Upper lobe of left lung (tissue), 6 donors: ENCODE measurements at places on chromosomes 2 and 18. TPM values are rescaled to one million over a fixed set of nuclear protein-coding genes. Genes with fewer than 3 reads are reported as not detected.
A peak's percentile ranks its signal among the peaks of the same experiment; 100 is the strongest.

SKA1 gene
- 1.5 TPM for total RNA-seq

HSBP1L1 gene
- total RNA-seq = 35.0 TPM

NT5DC4 gene
- total RNA-seq = 0.55 TPM

PRKAG3 gene
- total RNA-seq = not detected

BOLL gene
- total RNA-seq = not detected

GALR1 gene
- not detected for total RNA-seq

GPR39 gene
- total RNA-seq = 23.6 TPM

ANKRD62 gene
- not detected for total RNA-seq

ITGA4 gene
- 13.9 TPM for total RNA-seq

AGXT gene
- not detected for total RNA-seq

GKN2 gene
- 83.7 TPM for total RNA-seq

- no peaks in the 10 kb centered on the region for H3K36me3 ChIP-seq
- no peak overlapping the region for H3K27ac ChIP-seq
- no peak for DNase-seq
- H3K4me1 ChIP-seq = no peaks in the 10 kb centered on the region
These were observed 43.6 kb downstream of the ZNF521 start for GRCh38 chr18:25308381-25308780.

- H3K36me3 ChIP-seq = no peaks in the 10 kb centered on the region
- no peaks in the 10 kb centered on the region for H3K4me1 ChIP-seq
- no peak overlapping the region for H3K4me3 ChIP-seq
- no peaks in the 10 kb centered on the region for H3K27me3 ChIP-seq
- no peak overlapping the region for H3K27ac ChIP-seq
- no peak for DNase-seq
These were observed 34.1 kb upstream of the GRB14 start for GRCh38 chr2:164655336-164655735.

GRCh38 chr18:38019292-38019691 is 453.7 kb upstream of the CELF4 start:
- no peak overlapping the region for H3K27ac ChIP-seq
- no peak overlapping the region for H3K4me3 ChIP-seq
- H3K27me3 ChIP-seq = no peaks in the 10 kb centered on the region

GRCh38 chr2:209422191-209422754 is 1.6 kb upstream of the MAP2 start:
- no peaks in the 10 kb centered on the region for H3K4me1 ChIP-seq
- no peak for DNase-seq
- no peak overlapping the region for H3K4me3 ChIP-seq
- H3K36me3 ChIP-seq = no peaks in the 10 kb centered on the region
- H3K27ac ChIP-seq = no peak overlapping the region

DNA sequence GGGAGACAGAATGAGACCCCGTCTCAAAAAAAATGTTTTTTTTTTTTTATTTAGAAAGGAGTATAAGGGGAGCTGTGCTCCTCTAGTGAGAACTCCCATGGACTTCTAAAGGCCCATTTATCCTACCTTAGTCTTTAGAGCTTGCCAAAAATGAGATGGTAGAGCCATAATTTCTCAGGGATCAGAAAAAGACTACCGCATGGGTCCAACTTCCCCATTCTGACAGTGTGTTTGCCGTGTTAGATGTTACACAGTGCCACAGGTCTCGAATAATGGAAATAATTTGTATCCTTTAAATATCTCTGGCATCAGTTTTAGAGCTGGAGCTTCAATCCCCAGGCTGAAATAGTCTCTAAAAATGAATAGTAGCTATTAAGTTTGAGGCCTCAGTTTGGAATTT is 6.0 kb upstream of the SLC39A10 start:
- no peaks in the 10 kb centered on the region for H3K27me3 ChIP-seq
- H3K36me3 ChIP-seq = no peaks in the 10 kb centered on the region
- H3K4me3 ChIP-seq = no peak overlapping the region
- no peak overlapping the region for H3K27ac ChIP-seq

DNA sequence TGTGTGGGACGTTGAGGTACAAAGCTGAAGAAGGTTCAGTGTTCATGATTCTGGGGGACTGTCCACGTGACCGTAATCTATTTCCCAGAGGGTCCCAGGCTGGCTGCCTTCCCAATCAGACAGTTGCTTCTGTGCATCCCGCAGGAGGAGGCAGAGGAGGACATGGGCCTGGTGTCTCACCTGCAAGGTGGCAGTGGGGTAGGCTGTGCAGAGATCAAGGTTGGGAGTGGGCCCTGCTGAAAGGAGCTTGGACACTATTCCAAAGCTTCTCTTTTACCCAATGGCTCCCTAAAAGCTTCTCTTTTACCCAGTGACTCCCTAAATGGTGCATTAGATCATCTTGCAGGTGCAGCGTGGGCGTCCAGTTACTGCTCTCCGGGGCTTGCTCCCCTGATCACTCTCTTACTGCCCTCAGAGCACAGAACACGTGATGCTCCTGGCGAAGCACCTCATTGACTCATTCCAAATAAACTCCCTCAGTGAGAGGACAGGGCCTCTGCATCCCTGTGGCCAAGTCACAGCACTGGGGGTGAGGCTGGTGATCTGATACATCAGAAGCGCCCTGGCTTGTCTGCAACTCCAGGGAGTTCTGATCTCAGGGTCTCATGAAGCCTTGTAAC is 41.5 kb downstream of the RNF144A start:
- no peaks in the 10 kb centered on the region for H3K36me3 ChIP-seq
- H3K27me3 ChIP-seq = no peaks in the 10 kb centered on the region
- no peak overlapping the region for H3K27ac ChIP-seq
- H3K4me1 ChIP-seq = peaks cover 39% of the 10 kb centered on the region

- no peaks in the 10 kb centered on the region for H3K4me1 ChIP-seq
- H3K4me3 ChIP-seq = no peak overlapping the region
- no peak for DNase-seq
These were observed 266.4 kb upstream of the DLGAP1 start for GRCh38 chr18:4721545-4721944.

DNA sequence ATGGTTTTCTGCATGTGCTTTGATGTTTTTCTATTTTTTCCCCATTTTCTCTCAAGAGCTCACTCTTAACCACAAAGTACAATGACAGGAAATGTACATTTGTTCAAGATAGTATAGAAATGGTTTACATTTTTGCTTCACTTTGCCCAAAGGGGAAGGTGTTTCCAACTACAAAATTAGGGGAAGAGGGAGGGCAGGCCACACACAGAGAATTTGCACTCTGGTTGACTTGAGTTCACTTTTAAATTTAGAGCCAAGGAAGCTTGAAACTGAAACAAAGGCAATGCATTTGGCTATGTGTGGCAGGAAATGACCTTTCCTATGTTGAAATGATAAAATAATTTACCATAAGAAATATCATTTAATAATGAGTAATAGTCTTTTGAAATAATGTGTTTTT is 19.1 kb upstream of the VIT start:
- H3K36me3 ChIP-seq = no peaks in the 10 kb centered on the region
- no peaks in the 10 kb centered on the region for H3K4me1 ChIP-seq
- no peak overlapping the region for H3K4me3 ChIP-seq
- no peaks in the 10 kb centered on the region for H3K27me3 ChIP-seq
- DNase-seq = no peak

- H3K27me3 ChIP-seq = no peaks in the 10 kb centered on the region
- H3K36me3 ChIP-seq = peaks cover 3% of the 10 kb centered on the region
- no peaks in the 10 kb centered on the region for H3K4me1 ChIP-seq
These were observed 53.3 kb downstream of the ZNF236 start for GRCh38 chr18:76875390-76876325.

DNA sequence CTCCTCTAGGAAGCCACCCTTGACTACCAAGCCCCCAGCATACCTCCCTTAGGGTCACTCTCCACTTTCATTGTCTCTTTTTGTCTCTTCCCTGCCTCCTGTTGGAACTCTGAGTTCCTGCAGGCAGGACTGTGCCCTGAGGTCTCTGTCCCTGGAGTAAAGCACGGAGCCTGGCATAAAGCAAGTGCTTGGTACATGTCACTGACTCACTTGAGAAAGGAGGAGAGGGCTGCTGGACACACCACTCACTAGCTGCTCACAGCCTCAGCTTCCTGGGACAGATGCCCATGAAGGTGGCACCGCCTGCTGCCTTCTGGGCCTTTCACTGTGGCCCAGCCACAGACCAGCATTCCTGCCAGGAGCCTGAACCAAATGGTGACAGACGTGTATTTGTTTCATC is 64.4 kb downstream of the RPIA start:
- peak; percentile 8 for DNase-seq
- H3K27me3 ChIP-seq = no peaks in the 10 kb centered on the region
- no peaks in the 10 kb centered on the region for H3K4me1 ChIP-seq
- H3K36me3 ChIP-seq = peaks cover 13% of the 10 kb centered on the region
- no peak overlapping the region for H3K27ac ChIP-seq

DNA sequence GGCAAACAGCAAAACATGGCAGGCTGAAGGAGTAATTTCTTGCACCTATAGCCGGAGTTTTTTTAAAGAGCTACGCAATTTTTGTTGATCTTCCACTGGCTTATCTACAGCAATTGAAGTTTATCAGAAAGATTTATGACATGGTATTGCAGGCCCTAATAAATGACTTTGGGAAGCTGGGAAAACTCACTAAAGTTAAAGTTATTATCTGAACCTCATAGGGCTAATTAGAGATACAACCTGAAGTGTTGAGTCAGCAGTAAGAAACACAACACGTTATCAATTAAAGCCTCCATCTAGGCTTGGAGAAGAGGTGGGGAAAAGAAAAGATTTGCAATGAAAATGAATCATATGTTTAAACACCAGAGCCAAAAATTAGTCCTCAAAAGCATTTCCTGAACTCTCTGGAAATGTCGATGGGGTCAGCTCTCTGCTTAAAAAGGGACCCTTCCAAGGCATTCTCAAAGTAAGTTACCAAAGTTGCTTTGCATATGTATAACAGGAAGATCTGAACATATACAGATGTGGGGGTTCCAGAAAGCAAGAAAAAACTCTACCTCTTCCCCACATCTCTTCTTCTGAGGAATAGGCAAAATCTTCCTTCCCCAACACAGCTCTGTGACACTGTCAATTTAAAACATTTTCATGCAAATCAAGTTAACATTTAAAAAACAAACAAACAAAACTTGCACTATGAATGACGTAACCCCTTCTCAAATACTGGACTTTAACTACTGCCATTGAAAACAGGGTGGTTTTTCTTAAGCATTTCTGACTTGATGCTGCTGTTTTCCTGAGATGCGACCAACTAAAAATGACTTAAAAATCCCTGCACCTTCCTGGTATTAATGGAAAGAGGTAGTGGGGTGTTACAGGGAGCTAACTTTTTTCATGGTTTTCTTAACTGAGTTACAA is 915.6 kb downstream of the NRXN1 start:
- no peaks in the 10 kb centered on the region for H3K36me3 ChIP-seq
- no peak for DNase-seq
- H3K4me1 ChIP-seq = no peaks in the 10 kb centered on the region
- H3K4me3 ChIP-seq = no peak overlapping the region
- no peaks in the 10 kb centered on the region for H3K27me3 ChIP-seq
- no peak overlapping the region for H3K27ac ChIP-seq

DNA sequence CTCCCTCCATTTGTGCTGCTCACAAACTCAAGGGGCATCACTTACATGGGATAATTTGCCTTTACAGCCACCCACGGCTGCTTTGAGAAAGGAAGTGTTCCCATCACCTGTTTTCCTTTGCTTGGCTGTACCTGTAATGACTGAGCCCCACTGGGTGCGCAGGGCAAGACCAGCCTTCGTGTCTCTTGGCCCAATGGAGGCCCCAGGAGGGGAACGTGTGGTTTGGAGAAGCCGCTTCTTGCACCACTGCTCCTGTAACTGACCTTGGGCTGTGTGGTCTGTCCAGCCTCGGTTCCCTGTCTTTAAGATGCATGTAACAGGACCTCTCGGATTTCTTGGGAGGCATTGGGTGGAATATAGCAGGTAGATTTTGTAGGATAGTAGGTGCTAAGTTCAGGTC is 41.1 kb downstream of the LDLRAD4 start:
- H3K4me1 ChIP-seq = peaks cover 22% of the 10 kb centered on the region
- H3K4me3 ChIP-seq = no peak overlapping the region
- H3K36me3 ChIP-seq = no peaks in the 10 kb centered on the region
- DNase-seq = no peak
- no peaks in the 10 kb centered on the region for H3K27me3 ChIP-seq
- H3K27ac ChIP-seq = no peak overlapping the region

GRCh38 chr2:44110444-44110843 is 58.2 kb upstream of the PPM1B start:
- no peaks in the 10 kb centered on the region for H3K4me1 ChIP-seq
- H3K27me3 ChIP-seq = no peaks in the 10 kb centered on the region
- no peak overlapping the region for H3K4me3 ChIP-seq
- no peak for DNase-seq

DNA sequence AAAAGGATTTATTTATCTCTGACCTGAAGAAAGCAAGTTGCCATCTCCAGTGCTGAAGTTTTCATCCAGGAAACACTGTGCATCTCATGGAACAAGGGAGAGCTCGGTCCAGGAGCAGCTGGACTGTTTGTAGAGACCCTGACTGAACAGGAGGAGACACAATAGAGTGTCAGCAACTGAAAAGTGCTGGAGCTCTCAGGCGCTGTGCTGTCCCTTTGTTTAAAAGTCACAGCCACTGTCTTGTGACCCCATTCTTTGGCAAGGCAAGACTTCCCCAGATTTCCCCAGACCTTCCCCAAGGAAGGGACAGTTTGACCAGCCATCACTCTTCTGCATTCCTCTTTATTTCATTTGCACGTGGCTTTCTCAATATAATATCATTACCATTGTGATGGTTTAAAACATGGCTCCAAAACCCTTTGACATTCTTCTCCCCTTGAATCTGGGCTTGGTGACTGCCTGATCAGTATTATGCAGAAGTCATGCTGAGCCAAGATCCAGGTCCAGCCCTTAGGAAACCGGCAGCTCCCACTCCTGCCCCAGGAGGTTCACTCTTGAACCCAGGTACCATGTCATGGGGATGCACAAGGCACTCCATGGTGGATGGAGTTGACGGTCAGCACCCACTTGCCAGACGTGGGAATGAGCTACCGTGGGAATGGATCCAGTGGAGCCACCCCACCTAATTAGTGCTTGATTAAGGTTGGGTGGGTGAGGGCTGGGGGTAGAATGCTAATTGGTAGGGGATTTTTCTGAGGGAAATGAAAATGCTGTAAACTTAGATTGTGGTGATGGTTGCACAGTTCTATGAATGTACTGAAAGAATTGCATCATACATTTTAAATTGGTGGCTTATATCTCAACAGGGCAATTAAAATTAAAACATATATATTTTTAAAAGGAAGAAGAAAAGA is 497.9 kb upstream of the RAB6C start:
- H3K27me3 ChIP-seq = no peaks in the 10 kb centered on the region
- no peak for DNase-seq
- H3K36me3 ChIP-seq = no peaks in the 10 kb centered on the region
- no peak overlapping the region for H3K27ac ChIP-seq

DNA sequence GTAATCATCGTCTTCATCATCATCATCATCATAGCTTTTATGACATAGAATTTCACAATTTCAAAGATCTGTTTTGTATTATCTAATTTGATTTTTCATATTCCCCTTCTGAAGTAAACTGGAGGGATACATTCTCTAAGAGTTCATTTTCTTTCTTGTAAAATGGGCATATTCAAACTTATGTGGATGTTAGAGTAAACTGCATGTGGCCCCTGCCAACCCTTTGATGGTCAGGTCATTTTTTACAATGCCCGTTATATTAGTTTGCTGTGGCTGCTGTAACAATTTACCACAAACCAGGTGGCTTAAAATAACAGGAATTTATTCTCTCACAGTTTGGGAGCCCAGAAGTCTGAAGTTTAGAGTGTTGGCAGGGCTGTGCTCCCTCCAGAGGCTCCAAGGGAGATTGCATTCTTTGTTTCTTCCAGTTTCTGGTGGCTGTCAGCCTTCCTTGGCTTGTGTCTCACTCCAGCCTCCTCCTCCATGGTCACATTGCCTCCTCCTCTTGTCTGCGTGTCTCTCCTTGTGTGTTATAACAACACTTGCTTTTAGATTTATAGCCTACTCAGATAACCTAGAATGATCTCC is 127.5 kb upstream of the MMADHC start:
- H3K4me3 ChIP-seq = no peak overlapping the region
- no peaks in the 10 kb centered on the region for H3K27me3 ChIP-seq
- H3K36me3 ChIP-seq = no peaks in the 10 kb centered on the region
- H3K4me1 ChIP-seq = no peaks in the 10 kb centered on the region
- H3K27ac ChIP-seq = no peak overlapping the region
